ENCODE measurements at places on chromosomes 13 and 19. TPM values are rescaled to one million over a fixed set of nuclear protein-coding genes. Genes with fewer than 3 reads are reported as not detected.

DNA sequence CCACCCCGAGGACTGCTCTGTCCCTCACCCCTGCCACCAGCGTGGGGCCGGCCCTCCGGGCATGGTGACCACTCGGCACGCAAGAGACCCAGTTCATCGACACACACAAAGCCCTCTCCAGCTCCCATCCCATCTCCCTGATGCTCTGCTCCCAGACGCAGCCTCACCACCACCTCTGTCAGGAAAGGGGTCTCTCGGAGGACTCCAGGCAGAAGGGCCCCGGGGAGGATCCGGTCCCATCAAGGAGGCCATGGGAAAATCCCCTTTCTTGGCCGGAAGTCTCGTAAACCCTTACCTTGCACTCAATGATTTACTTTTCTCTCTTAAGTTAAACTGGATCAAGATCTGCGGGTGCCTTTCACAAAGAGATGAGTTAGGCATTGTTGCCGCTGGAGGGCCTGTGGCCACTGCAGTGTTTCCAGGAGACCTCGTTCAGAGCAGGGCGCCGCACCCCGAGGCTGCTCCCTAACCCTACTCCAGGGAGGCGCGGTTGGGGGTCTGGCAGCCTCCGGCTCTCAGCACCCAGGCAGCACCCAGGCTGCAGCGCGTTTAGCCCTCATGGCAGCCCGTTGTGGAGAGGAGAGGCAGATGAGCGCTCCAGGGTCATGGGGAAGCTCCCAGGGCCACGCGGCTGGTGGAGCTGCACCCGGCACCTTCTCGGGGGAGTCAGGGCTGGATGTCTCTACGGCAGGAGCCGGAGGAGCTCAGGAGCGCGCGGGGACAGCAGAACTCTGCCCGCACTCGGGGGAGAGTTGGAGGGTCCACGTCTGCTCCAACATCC lies 31.0 kb downstream of the C2CD4C start:
- H3K27ac ChIP-seq, result no peak overlapping the region
- no peak overlapping the region for H3K4me3 ChIP-seq
- no peaks in the 10 kb centered on the region for H3K4me1 ChIP-seq

Gene IGFL2
- not detected for total RNA-seq

- peak overlapping the region; percentile 41 for H3K4me3 ChIP-seq
- peak; percentile 57 for DNase-seq
- H3K4me1 ChIP-seq, result peaks cover 9% of the 10 kb centered on the region
- peaks cover 79% of the 10 kb centered on the region for H3K27me3 ChIP-seq
- no peaks in the 10 kb centered on the region for H3K36me3 ChIP-seq
Measured at GRCh38 chr19:919199-920050, 2.3 kb downstream of the KISS1R start.

DNA sequence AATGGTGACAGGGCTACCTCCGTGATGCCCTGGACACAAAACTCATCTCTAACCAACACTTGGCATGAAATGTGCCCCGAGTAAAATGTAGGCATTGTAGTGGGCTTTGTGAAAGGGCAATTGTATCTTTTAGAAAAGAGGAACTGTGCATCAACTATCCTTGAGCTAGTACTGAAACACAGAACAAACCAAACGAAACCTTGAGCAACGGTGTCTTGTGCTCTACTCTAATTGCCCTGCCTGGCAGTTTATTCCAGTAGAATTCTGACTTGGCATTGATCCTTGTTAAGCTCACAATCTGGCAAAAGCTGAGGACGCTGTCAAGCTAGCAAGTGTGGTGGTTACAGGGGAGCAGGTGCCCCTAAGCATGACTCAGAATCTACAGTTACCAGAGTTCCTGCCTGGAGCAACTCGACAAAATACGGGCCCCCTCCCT lies 707.1 kb upstream of the SPRY2 start:
- no peak overlapping the region for H3K4me3 ChIP-seq
- no peaks in the 10 kb centered on the region for H3K36me3 ChIP-seq

- H3K27me3 ChIP-seq, result no peaks in the 10 kb centered on the region
- H3K36me3 ChIP-seq, result no peaks in the 10 kb centered on the region
- DNase-seq, result no peak
- no peak overlapping the region for H3K4me3 ChIP-seq
- H3K4me1 ChIP-seq, result peaks cover 15% of the 10 kb centered on the region
Measured at GRCh38 chr19:35521124-35521743, 6.9 kb downstream of the SBSN start.
